ENCODE measurements at places on chromosomes 13 and 19.

DNA sequence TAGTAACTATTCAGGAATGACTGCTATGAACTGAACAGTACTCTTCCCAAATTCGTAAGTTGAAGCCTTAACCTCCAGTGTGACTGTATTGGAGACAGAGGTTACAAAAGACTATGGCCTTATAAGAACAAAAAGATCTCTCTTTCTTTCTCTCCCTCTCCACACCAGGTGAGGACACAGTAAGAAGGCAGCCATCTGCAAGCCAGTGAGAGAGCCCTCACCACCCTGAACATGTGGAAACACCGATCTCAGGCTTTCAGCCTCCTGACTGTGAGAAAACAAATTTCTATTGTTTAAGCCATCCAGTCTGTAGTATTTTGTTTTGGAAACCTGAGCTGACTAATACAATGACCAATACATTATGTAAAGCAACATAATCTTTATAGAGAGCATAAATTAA, 888.9 kb downstream of the SLITRK1 start:
- DNase-seq = no peak

DNA sequence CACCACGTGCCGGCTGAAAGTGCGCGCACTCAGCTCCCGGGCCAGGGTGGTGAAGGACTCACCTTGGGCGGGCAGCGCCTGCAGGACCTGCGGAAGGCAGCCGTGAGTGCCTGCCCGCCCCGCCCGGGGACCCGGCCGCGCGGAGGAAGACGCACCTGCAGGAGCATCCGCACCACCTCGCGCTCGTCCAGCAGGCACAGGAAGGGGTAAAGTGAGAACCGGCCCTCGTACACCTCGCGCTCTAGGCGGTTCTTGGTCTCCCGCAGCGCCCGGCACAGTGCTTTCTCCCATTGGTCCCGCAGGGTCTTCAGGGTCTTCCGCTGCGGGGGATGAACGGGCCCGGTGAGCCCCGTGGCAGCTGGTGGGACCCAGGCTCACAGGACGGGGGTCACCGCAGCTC, 10.7 kb downstream of the POLRMT start:
- no peak for DNase-seq

DNA sequence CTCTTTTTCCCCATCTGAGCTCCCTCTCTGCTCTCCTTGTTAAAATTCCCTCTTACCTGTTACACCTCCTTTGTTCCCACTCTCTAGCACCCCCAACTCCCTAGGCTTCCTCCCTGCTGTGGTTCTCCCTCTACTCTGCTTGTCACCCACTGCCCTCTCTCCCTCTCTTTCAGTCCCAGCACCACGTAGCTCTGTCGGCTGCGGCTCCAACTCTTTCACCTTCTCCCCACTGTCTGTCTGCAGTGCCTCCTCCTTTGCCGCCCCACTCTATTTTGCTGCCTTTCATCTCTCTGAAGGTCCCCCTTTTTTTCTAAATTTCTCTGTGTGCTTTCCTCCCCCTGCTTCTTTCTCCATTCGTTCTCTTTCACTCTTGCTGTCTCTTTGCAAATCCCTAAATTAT, 1.1 kb downstream of the ZNF836 start:
- DNase-seq = peak; percentile 27

- DNase-seq = no peak
Measured at GRCh38 chr13:94195715-94196114, 283.8 kb downstream of the DCT start.

DNA sequence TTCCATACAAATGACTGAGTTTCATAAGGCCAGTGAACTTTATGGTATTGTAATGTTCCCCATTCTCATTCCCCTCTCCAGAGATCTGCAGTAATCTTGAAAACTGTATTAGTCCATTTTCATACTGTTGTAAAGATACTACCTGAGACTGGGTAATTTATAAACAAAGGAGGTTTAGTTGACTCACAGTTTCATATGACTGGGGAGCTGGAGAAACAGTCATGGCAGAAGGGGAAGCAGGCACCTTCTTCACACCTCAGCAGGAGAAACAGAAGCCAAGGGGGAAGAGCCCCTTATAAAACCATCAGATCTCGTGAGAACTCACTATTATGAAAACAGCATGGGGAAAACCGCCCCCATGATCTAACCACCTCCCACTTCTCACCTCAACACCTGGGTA, 318.7 kb upstream of the KLF12 start:
- DNase-seq = no peak

DNA sequence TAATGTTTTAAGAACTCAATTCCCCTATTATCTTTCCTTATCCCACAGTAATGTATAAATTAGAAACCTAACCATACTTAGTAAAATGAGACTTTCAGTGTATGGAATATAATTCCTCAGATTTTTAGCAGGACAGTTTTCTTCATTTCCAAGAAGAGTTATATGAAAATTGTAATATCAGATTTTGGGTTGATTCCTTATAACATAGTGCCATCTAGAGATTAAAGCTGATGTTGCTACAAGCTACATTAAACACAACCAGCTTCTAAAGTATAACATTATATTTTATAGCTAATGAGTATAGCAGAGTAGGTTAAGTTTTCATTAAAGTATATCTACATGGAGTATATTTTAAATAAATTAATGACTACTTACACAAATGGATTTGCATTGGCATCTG, 99.7 kb upstream of the MIR17HG start:
- no peak for DNase-seq

DNA sequence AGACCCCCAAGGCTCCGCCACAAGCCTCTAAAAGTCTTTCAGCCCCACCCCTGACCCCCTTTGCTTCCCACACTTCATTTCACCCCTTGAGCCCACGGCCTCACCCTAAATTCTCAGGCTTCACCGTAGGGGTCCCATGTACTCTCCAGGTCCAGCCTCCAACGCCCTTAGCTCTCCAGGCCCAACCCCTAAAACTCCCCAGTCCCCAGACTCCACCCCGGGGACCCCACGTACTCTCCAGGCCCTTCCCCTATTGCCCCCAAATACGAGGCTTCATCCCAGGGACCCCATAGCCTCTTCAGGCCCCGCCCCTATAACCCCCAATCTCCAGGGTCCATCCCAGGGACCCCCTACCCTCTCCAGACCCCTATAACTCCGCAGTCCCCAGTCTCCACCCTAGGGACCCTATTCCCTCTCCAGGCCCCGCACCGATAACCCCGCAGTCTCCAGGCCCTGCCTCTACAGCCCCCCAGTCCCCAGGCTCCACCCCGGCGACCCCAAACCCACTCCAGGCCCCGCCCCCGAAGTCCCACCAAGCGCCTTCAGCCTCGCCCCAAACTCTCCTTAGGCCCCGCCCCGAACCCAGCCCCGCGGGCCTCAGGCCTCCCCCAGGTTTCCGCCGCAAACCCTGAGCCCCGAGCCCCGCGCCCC, 619 bp downstream of the MED16 start:
- no peak for DNase-seq

DNA sequence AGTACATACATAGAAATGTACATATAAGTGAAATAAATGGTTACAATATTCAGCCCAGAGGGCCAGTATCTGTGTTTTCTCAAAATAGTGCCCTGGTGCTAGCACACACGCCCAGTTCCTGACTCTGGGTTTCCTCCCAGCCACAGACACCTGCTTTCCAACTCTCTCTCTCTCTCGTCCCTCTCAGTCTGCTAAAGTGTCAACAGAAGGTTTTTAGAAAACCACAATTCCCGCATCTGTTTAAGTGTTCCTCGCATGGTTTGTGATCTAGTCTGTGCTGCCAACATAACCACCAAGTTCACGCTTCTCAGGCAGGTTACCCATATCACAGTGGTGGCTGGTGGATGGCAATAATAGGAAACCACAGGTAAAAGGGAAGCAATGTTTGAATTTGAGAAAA, 17.8 kb upstream of the UPF3A start:
- DNase-seq = no peak

DNA sequence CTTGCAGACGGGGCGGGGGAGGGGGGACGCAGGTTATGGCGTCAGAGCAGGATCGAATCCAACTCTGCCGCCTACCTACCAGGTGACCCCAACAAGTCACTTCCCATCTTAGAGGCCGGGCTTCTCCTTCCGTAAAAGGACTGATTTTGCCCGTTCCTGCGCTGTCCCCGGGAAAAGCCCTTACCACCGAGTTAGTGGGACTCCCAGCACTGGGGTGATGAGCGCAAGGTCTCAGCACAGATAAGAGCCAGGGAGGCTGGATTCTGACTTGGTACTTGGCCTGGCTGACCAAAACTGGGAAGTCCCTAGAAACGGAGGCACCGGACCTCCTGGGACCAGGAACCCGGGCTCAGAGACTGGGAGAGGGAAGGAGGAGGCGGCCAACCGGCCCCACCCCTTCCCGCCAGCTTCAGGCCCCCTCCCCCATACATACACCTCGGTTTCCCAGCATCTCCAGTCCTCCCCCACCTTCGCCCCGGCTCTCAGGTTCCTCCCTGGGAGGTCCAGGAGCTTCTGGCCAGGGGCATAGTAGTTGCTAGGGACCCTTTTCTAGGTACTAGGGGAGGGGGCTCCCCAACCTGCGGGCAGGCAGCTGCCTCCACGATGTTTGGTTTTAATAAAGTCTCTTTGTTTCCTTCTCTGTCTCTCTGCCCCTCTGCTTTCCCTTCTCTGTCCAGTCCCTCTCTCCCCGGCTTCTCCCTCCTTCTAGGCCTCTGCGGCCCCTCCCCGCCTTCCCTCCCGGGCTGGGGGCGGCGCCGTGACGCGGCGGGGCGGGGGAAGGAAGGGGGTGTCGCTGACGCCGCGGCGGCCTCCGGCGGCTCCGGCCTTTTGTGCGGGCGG, at the start of gene GRAMD1A:
TSS of gene GRAMD1A (plus strand) at position 826 of the 840 bp plus-strand sequence. CDS start 156 bp downstream, outside the sequence.
- DNase-seq = peak; percentile 77

- no peak for DNase-seq
Measured at GRCh38 chr13:63438951-63439350, 2023.3 kb upstream of the PCDH20 start.

DNA sequence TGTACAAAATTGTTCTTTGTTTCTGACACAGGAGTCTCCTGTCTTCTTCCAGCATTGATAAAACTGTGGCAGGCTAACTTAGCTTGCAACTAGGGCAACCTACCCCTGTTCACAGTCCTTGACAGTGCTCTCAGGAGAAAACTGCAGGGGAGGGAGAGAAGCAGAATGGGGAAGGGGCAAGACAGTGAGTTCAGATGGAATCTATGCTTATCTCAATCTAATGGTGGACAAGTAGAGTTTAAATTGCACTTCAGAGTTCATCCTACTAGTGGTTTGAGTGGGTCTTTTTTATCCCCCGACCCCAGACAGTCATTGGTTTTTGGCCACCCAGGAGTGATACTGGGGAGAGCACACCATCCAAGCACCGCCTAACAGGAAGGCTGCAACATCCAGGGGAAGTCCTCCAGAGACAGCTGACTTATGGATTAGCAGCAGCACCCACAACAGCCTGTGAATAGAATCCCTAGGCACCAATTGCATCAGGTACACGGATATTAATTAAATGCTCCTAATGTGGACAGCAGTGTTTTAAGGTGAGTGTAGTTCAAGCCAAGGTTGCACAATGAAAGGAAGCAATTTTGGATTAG, 236.6 kb downstream of the NHLRC3 start:
- DNase-seq = no peak

GRCh38 chr19:41863209-41863931, 3.3 kb downstream of the RPS19 start:
- DNase-seq = no peak

GRCh38 chr13:85420136-85420535, 379.1 kb downstream of the SLITRK6 start:
- no peak for DNase-seq

DNA sequence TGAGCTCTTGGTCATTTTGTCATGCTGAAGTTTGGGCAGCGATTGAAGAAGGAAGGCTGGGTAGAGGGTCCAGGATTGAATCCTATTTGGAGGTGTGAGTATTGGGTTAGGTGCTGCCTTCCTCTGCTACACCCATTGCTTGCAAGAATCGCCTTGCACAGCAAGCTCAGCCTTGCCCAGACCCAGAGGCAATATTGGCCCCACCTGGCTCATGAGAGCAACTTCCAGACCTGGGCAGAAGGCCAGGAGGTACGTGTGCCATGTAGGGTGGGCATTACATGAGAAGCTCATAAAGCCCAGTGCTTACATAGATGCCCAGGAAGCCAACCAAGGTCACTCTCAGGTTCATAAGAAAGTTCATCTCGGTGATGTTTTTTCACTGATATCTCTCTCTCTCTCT, 718.0 kb downstream of the EFNB2 start:
- DNase-seq = peak; percentile 9

DNA sequence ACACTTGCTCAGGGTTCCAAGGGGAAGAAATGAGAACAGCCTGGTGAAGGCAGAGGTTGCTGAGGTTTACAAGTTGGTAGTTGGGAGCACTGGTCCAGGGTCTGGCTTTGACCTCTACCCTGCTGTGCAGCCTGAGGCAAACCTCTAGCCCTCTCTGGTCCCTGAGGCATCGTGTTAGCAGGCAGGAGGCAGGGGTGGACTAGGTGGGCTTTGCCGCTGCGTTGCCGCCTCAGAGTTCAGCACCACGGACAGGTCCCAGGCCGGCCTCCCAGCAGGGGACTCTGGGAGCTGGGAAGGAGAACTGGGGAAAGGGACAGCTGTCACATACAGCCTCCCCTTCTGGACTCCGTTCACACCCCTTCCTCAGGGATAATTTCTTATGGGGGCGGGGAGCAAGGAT, 3.1 kb downstream of the NCAN start:
- DNase-seq = no peak

- no peak for DNase-seq
Measured at GRCh38 chr13:80339563-80339911, 1.4 kb downstream of the SPRY2 start.

DNA sequence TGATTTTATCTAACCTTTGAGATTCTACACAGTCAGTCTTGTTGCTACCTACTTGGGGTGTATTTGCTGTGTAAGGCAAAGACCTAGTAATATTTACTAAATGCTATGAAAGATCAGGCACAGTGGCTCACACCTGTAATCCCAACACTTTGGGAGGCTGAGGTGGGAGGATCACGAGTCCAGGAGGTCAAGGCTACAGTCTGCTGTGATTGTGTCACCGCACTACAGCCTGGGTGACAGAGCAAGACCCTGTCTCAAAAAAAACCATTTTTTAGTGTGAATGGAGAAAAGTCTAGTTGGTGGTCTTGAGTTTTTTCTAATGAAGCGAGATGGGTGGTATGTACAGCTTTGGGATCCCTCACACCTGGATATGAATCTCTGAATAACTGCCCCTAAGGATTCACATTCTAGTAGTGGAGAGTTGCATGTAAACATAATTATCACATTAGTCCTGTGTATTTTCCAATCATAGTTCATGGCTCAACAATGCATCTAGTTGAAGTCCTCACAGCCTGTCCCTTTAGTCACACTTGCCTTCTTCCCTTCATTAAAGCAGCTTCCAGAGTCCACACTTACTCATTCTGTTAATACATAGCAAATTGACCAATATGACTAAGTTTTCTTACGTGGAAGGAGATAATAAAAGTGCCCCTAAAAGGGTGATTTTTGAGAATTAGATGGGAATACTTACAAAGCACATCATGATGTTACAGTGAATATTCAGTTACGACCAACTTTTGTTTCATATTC, 7.5 kb downstream of the RPL21 start:
- DNase-seq = no peak

Data from NCI-H1105 treated with DMSO at 0.1 percent for 48 hours (cell line).